Renal cortex interstitium (tissue), 15 donors: ENCODE measurements at places on chromosomes 11 and 22. TPM values are rescaled to one million over a fixed set of nuclear protein-coding genes. Genes with fewer than 3 reads are reported as not detected.

Gene OR51E2
- 1.2 TPM for polyA plus RNA-seq

Gene OR5AK2
- polyA plus RNA-seq, result 0.19 TPM

Gene PIH1D2
- polyA plus RNA-seq, result 11.2 TPM

Gene GLYAT
- 192 TPM for polyA plus RNA-seq

Gene IL18BP
- polyA plus RNA-seq, result 9.5 TPM

Gene SCGB1D2
- polyA plus RNA-seq, result 2.1 TPM

Gene SIK3
- 48.6 TPM for polyA plus RNA-seq

Gene OPCML
- polyA plus RNA-seq, result 13.2 TPM

Gene LRRC32
- polyA plus RNA-seq, result 58.5 TPM

Gene PKDREJ
- 0.36 TPM for polyA plus RNA-seq

Gene AKIP1
- 22.3 TPM for polyA plus RNA-seq

Gene OR5A2
- 0.03 TPM for polyA plus RNA-seq

Gene APOA4
- not detected for polyA plus RNA-seq

Gene BEST1
- polyA plus RNA-seq, result 5.1 TPM

Gene MMP12
- polyA plus RNA-seq, result 1.9 TPM

Gene FAM83F
- 2.7 TPM for polyA plus RNA-seq

Gene C11orf42
- 2.1 TPM for polyA plus RNA-seq

Gene POU2F3
- 0.36 TPM for polyA plus RNA-seq

Gene OR8A1
- polyA plus RNA-seq, result not detected

Gene OR51E1
- polyA plus RNA-seq, result 1.4 TPM

Gene OR4A16
- not detected for polyA plus RNA-seq

Gene SCGB2A2
- not detected for polyA plus RNA-seq

Gene CYTH4
- polyA plus RNA-seq, result 3.0 TPM

Gene FOLH1
- 11.9 TPM for polyA plus RNA-seq

Gene ADM
- polyA plus RNA-seq, result 12.5 TPM

Gene KRTAP5-2
- polyA plus RNA-seq, result not detected

Gene MPZL3
- polyA plus RNA-seq, result 6.8 TPM

Gene TRAF6
- polyA plus RNA-seq, result 15.9 TPM

Gene SCN3B
- 2.5 TPM for polyA plus RNA-seq

Gene IL10RA
- polyA plus RNA-seq, result 3.1 TPM

Gene SLC15A3
- 18.5 TPM for polyA plus RNA-seq

Gene CALCB
- 5.0 TPM for polyA plus RNA-seq

Gene SAA4
- not detected for polyA plus RNA-seq

Gene BACE1
- 62.9 TPM for polyA plus RNA-seq

Gene C11orf87
- polyA plus RNA-seq, result 0.12 TPM

Gene DBX1
- not detected for polyA plus RNA-seq

Gene ACCSL
- not detected for polyA plus RNA-seq

Gene NFAM1
- polyA plus RNA-seq, result 1.6 TPM

Gene CHORDC1
- polyA plus RNA-seq, result 47.2 TPM

Gene FXYD6
- polyA plus RNA-seq, result 122 TPM

Gene PDGFB
- polyA plus RNA-seq, result 15.6 TPM

Gene MRGPRE
- polyA plus RNA-seq, result not detected

Gene IFITM1
- polyA plus RNA-seq, result 42.5 TPM

Gene CTTN
- polyA plus RNA-seq, result 175 TPM

Gene SLC25A18
- polyA plus RNA-seq, result 1.5 TPM

Gene OLFML1
- 30.7 TPM for polyA plus RNA-seq

Gene GRAMD1B
- polyA plus RNA-seq, result 15.3 TPM

Gene BIK
- 1.4 TPM for polyA plus RNA-seq

Gene TM7SF2
- 82.8 TPM for polyA plus RNA-seq

Gene CBLIF
- not detected for polyA plus RNA-seq

Gene SLC35E4
- polyA plus RNA-seq, result 2.0 TPM

Gene HEPN1
- 0.91 TPM for polyA plus RNA-seq

Gene FBLN1
- 92.0 TPM for polyA plus RNA-seq

Gene ANGPTL5
- 0.22 TPM for polyA plus RNA-seq

Gene BANF1
- 224 TPM for polyA plus RNA-seq

Gene GAB4
- polyA plus RNA-seq, result not detected

Gene KRTAP5-8
- polyA plus RNA-seq, result 1.1 TPM

Gene KCNJ1
- 89.0 TPM for polyA plus RNA-seq

Gene PRG3
- 1.0 TPM for polyA plus RNA-seq

Gene PRODH
- 25.2 TPM for polyA plus RNA-seq
